ENCODE measurements at places on chromosomes 16 and 17.

DNA sequence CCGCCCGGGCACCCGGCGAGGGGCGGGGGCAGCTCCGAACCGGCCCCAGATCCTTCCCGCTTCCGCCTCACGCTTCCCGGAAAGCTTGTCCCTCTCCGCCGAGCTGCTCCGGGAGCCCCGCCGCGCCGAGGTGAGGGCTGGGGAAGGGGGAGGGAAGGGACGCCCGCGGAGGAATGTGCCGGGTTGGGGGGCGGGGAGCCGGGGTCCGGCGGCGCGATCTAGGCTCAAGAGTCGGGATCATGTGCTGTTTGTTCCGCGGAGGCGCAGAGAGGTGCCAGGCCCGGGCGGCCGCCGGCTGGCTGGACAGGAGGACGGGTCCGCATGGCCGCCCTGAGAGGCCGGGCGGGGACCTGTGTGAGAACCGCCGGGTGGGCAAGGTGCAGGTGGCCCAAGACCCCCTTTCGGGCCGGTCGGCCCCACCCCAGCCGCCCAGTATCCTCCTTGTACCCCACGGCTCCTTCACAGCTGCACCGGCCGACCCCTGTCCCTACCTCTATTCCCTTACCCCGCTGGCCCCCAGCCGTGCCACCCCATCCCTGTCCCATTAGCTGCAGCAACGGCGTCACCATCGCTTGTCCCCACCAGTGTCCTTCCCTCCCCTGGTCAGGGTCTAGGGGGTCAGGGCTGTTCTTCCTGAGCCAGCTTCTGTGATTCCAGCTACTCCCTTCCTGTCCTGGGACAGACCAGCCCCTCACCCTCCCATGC, 429 bp downstream of the KIF1C start:
- DNase-seq, result no peak

- no peak for DNase-seq
Observed at GRCh38 chr17:32553168-32553567, 66.4 kb downstream of the CDK5R1 start.

DNA sequence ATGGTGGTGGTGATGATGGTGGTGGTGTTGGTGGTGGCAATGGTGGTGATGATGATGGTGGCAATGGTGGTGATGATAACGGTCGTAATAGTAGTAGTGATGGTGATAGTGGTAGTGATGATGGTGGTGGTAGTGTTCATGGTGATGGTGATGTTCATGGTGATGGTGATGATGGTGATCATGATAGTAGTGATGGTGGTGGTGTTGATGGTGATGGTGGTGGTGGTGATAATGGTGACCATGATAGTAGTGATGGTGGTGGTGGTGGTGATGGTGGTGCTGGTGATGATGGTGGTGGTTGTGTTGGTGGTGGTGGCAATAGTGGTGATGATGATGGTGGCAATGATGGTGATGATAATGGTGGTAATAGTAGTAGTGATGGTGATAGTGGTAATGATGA, 68.0 kb downstream of the SOX9 start:
- DNase-seq, result no peak

- DNase-seq, result no peak
Observed at GRCh38 chr17:2227025-2227699, 76.4 kb downstream of the SMG6 start.

- no peak for DNase-seq
Observed at GRCh38 chr17:55614061-55614460, 102.8 kb upstream of the SMIM36 start.

- peak; percentile 26 for DNase-seq
Observed at GRCh38 chr17:9512323-9513168, 63.1 kb downstream of the STX8 start.

Measured in fibroblast of the conjunctiva (primary cell).